ENCODE measurements at places on chromosomes 6 and 20. TPM values are rescaled to one million over a fixed set of nuclear protein-coding genes. Genes with fewer than 3 reads are reported as not detected.

DNA sequence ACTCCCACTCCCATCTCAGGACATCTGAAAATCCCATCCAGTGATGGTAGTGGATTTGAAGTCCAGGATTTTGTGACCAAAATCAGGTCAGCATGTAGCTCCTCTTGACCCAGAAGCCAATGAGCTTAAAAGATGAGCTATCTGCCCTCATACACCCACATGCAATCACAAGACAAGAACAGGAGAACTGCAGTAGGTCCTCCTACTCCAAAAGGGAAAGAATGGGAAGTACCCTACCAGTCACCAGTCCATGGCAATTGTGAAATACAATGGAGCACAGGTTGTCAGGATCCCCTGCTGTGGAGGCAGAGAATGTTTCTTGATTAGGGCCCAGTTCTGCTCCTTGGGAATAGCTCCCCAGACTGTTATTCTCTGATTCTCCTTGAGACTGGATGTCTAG lies 347.3 kb upstream of the CNR1 start:
- H3K36me3 ChIP-seq = no peaks in the 10 kb centered on the region
- no peaks in the 10 kb centered on the region for H3K4me1 ChIP-seq
- no peak overlapping the region for H3K27ac ChIP-seq
- H3K4me3 ChIP-seq = no peak overlapping the region
- DNase-seq = no peak

DNA sequence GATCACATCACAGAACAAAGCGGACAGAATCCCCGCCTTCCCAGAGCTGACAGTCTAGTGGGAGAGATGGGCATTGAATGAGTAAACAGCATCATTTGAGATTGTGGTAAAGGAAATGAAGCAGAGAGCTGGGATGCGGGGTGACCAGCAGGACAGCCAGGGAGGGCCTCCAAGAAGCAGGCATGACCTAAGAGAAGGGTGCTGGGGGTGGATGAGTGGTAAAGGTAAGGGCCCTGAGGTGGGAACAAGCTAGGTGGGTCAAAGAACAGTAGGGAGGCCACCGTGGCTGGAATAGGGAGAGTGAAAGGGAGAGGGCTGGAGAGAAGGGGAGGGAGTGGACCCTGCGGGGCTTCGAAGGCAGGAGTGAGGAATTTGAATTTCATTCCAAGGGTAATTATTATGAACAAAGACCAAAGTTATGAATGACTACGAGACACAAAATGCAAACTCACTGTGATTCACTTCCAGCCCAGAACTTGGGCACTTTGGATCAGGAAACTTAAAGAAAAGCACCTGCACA lies 61.4 kb downstream of the CEBPB start:
- no peak overlapping the region for H3K27ac ChIP-seq
- H3K36me3 ChIP-seq = no peaks in the 10 kb centered on the region
- DNase-seq = no peak
- no peaks in the 10 kb centered on the region for H3K4me1 ChIP-seq

GRCh38 chr6:18323935-18324705 lies 59.8 kb upstream of the DEK start:
- H3K27me3 ChIP-seq = no peaks in the 10 kb centered on the region
- no peaks in the 10 kb centered on the region for H3K4me1 ChIP-seq
- no peak for DNase-seq

DNA sequence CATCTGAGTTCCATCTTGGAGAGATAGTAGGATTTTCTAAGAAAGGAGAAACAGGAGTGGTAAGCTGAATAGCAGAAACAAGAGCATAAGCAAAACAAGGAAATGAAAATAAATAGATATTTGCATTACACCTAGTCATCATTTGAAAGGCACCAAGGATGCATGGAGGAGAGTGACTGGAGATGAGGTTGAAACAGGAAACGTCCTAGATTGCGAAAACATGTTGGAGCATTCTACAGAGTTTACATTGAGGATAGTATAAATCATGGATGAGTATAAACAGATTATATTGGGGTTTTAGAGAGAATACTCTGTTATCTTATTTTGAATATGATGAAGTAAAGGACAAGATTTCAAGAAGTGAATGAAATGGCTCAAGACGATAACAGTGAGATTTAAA lies 507.3 kb downstream of the EYS start:
- DNase-seq = no peak
- H3K4me3 ChIP-seq = no peak overlapping the region
- no peaks in the 10 kb centered on the region for H3K36me3 ChIP-seq
- H3K27ac ChIP-seq = no peak overlapping the region

- DNase-seq = no peak
- no peak overlapping the region for H3K4me3 ChIP-seq
- H3K36me3 ChIP-seq = no peaks in the 10 kb centered on the region
- H3K27me3 ChIP-seq = no peaks in the 10 kb centered on the region
These were observed 87.5 kb upstream of the NAA20 start for GRCh38 chr20:19929481-19930145.

- peak; percentile 42 for DNase-seq
- peak overlapping the region; percentile 59 for H3K4me3 ChIP-seq
- H3K36me3 ChIP-seq = no peaks in the 10 kb centered on the region
These were observed 469 bp downstream of the STX16 start for GRCh38 chr20:58651559-58651945.

DNA sequence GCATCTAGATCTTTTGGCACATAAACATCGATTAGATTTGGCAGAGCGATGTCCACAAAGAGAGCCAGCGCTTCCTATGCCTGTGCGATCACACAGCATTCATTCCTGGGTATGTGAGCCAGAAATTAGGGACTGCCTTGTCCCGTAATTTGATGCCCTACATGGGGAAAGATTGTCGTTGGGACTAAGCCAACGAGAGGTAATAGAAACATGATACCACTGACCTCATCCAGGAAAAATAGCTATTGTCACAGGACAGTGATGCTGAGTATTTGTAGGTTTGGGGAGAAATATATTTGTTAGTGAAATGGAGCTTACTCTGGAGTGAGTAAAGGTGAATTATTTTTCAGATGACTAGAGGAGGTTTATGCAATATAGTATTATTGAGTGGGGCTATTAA lies 154.0 kb downstream of the TSHZ2 start:
- H3K27me3 ChIP-seq = no peaks in the 10 kb centered on the region
- H3K36me3 ChIP-seq = no peaks in the 10 kb centered on the region
- DNase-seq = no peak
- no peaks in the 10 kb centered on the region for H3K4me1 ChIP-seq
- H3K27ac ChIP-seq = no peak overlapping the region

The ELMO2 gene
- total RNA-seq = 18.5 TPM

DNA sequence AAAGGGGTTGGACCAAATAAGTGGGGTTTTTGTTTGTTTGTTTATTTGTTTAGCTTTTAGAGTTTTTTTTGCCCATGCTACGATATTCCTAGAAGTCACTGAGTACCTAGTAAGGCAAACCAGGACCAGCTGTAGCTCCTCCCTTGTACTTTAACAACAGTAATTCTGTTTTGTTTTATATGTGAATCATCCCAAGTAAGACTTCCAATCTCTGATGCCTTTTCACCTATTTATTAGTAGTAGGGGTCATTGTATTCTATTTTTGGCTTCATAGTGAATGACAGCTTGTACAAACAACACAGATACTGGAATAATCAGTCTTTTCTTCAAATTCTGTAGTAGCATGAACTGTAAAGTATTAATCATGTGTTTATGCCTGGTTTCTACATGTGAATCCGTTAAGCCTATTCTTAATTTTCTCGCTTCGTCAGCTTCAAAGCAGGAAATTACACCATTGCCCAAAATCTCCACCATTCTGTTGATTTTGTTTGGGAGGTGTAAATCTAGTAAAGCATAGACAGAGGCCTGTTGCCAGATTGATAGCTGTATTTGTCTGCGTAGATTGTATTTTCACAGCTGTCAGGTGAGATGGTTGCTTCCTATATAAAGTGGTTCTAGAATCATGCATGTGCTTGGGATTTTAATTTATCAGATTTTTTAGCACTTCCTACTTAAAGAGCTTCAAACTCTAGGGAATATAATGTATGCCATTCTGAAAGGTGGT lies 151.5 kb upstream of the FLRT3 start:
- H3K27ac ChIP-seq = no peak overlapping the region
- no peak overlapping the region for H3K4me3 ChIP-seq
- H3K4me1 ChIP-seq = no peaks in the 10 kb centered on the region

- no peak for DNase-seq
- no peak overlapping the region for H3K27ac ChIP-seq
- H3K36me3 ChIP-seq = no peaks in the 10 kb centered on the region
- no peak overlapping the region for H3K4me3 ChIP-seq
These were observed 231.0 kb downstream of the HIVEP2 start for GRCh38 chr6:142713959-142714358.

The TNXB gene
- total RNA-seq = 90.6 TPM

DNA sequence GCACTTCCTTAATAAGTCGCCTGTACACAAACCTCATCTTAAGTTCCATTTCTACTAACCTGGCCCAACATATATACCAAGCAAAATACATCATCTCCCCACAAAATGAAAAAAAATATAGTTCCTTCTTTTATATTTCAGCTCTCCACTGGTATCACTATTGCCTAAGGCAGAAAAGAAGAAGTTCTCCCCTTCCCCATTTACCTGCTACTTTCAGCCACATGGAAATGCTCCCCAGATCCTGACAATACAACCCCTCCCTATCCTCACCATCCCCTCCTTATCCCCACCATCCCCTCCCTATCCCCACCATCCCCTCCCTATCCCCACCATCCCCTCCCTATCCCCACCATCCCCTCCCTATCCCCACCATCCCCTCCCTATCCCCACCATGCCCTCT lies 175.7 kb downstream of the LINC00237 start:
- H3K4me3 ChIP-seq = no peak overlapping the region
- no peaks in the 10 kb centered on the region for H3K4me1 ChIP-seq
- H3K36me3 ChIP-seq = no peaks in the 10 kb centered on the region
- no peak for DNase-seq
- H3K27me3 ChIP-seq = no peaks in the 10 kb centered on the region

- no peaks in the 10 kb centered on the region for H3K36me3 ChIP-seq
- no peaks in the 10 kb centered on the region for H3K4me1 ChIP-seq
- H3K27ac ChIP-seq = no peak overlapping the region
- no peaks in the 10 kb centered on the region for H3K27me3 ChIP-seq
- DNase-seq = no peak
These were observed 445.4 kb downstream of the GJA1 start for GRCh38 chr6:121880831-121881230.

DNA sequence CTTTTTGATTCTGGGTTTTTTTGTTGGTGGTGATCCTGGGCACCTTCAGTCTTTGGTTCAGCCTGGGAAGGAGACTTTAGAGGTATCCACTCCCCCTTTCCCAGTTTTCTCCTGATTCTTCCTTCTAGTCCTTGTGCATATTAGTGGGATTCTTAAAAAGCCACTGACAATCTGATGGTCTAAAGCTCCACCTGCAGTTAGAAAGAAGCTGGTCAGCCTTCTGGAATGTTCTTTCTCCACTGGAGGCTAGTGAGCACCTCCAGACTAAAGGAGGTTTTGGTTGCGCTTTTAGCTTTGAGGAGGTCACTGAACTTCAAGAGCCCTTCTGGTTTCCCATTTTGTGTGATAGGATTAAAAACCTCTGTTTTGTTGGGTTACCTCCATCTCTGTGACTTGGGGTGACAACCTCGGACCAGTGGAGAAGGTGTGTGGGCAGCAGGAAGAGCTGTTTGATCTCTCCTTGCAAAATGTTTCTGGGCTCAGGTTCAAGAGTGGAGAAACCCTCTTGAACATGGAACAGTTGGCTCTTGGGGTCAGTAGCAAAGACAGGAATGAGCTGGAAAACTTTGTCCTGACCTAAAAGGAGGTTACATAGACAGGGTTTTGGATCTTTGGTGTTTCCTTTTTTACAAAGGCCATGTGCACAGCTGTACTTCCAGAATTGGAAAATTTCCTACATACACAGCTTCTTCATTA lies 29.0 kb downstream of the JARID2 start:
- no peaks in the 10 kb centered on the region for H3K4me1 ChIP-seq
- H3K36me3 ChIP-seq = no peaks in the 10 kb centered on the region
- no peak overlapping the region for H3K4me3 ChIP-seq
- DNase-seq = no peak
- no peaks in the 10 kb centered on the region for H3K27me3 ChIP-seq
- H3K27ac ChIP-seq = no peak overlapping the region

The SLC17A2 gene
- total RNA-seq = not detected

GRCh38 chr6:7535498-7535897 lies 6.0 kb upstream of the DSP start:
- no peak overlapping the region for H3K27ac ChIP-seq
- peaks cover 26% of the 10 kb centered on the region for H3K27me3 ChIP-seq
- no peaks in the 10 kb centered on the region for H3K4me1 ChIP-seq
- DNase-seq = no peak

The SUMO4 gene
- total RNA-seq = 5.9 TPM

- H3K27ac ChIP-seq = no peak overlapping the region
- DNase-seq = no peak
- no peaks in the 10 kb centered on the region for H3K4me1 ChIP-seq
These were observed 25.0 kb downstream of the GDAP1L1 start for GRCh38 chr20:44271915-44272663.

DNA sequence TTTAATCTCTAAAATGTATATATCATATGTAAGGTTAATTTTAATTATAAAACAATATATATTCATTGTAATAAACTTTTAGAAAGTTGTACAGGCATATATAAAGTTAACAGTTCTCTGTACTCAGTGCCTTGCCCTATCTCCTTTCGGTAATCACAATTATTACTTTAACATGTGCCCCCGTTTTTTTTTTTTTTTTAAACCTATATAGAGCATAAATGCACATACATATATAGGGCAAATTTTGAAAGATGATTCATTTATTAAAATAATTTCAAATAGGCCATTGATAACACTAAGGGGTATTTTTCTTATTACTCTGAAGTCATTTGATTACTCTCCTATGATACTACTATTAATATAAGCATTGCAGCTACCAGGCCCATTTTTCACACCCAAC lies 1.9 kb downstream of the ASF1A start:
- H3K27ac ChIP-seq = no peak overlapping the region
- no peaks in the 10 kb centered on the region for H3K4me1 ChIP-seq
- H3K36me3 ChIP-seq = no peaks in the 10 kb centered on the region
- no peaks in the 10 kb centered on the region for H3K27me3 ChIP-seq
- peak overlapping the region; percentile 79 for H3K4me3 ChIP-seq

DNA sequence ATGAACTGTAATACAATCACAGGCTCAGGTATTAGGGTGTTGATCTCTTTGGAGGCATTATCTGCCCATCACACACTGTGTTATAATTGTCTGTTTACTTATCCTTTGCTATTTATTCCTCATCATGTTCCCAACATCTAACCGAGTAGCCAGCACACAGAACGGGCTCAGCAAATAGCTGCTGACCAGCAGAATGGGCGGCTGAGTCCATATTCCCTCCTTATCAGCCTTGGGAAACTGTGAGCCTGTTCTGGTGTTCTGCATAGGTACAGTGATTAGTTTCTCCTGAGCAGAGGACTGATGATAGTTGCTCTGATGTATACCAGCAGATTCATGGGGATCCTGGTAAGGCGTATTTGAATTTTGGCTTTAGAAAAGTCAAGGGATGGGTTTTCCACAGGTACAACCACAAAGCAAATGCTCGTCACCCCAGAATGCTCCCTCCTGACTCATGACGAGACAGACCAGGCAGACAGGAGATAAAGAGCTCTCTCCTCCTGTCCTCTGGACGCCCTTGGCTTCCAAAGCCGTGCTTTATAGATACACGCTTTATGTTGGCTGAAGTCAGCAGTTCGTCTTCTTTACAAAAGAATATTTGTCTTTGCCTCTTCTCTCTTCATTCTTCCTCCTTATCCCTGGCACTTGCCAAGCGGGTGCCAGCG lies 166.7 kb downstream of the TTLL2 start:
- H3K27me3 ChIP-seq = no peaks in the 10 kb centered on the region
- no peaks in the 10 kb centered on the region for H3K36me3 ChIP-seq
- DNase-seq = no peak
- H3K4me1 ChIP-seq = no peaks in the 10 kb centered on the region
- no peak overlapping the region for H3K4me3 ChIP-seq
- no peak overlapping the region for H3K27ac ChIP-seq

GRCh38 chr20:54560357-54560756 lies 85.0 kb downstream of the DOK5 start:
- no peak for DNase-seq
- no peaks in the 10 kb centered on the region for H3K4me1 ChIP-seq

The VGLL2 gene
- total RNA-seq = not detected
